Kidney (tissue), 22 donors: ENCODE measurements at places on chromosomes 5 and 9. TPM values are rescaled to one million over a fixed set of nuclear protein-coding genes. Genes with fewer than 3 reads are reported as not detected.

GRCh38 chr5:157570531-157571200 lies 4.9 kb downstream of the ADAM19 start:
- no peak for DNase-seq

DNA sequence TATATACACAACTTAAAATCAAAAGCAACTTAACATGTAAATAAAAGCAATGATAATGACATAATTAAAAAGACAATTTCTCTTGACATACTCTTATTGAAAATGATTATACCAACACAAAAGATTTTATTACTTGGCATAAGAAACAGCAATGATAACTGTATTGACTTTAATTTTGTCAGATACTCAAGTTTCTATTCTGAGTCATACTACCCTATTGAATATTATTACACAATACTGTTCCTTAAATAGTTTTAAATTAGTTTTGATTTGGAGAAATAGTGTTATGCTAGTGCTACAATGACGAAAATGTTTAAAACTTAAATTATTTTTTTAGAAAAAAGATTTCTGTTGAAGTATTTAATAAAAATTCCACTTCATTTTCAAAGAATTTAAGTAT lies 1319.3 kb upstream of the C9orf72 start:
- DNase-seq: no peak

DNA sequence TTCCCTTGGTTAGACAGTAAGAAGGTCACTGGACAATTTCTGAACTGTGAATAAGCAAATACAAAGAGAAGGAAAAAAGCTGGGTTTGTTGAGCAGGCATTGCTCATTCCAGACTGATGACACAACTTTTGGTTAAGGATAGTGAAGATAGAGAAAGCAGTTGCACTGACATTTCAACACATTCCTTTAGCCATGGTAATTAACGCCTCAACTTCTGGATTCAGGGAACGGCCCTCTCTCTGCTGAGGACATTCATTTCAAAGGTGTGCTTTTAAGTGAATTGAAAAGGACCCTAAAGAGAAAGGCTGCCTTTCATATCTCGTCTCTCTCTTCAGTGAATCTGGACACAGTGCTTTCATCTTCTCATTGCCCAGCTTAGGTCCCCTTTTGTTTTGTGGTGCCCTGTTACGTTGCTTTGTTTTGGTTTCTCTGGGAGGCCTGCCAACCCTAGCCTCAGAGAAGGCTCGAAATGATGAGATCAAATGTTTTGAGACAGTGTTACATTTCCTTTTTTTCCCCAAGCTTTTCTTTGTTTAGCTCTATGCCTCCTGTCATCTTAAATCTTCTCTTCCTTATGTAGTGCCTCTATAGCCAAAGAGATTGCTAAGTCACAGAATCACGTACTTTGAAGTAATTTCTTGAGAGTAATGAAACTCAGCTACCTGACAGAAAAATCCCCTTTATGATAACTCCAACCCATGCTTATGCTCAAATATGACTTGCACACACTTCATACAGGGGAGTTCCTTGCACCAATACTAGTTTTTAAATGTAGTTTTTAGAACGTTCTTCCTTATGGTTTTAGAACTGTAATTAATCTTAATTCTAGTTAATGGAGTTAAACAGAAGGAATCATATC lies 94.4 kb upstream of the IFNE start:
- DNase-seq: peak; percentile 66

GRCh38 chr9:101791938-101792337 lies 53.5 kb upstream of the GRIN3A start:
- peak; percentile 66 for DNase-seq

The DBH gene
- not detected for total RNA-seq

The AK1 gene
- total RNA-seq: 77.9 TPM

The EQTN gene
- total RNA-seq: 1.4 TPM
